ENCODE measurements at places on chromosomes 16 and 17.

DNA sequence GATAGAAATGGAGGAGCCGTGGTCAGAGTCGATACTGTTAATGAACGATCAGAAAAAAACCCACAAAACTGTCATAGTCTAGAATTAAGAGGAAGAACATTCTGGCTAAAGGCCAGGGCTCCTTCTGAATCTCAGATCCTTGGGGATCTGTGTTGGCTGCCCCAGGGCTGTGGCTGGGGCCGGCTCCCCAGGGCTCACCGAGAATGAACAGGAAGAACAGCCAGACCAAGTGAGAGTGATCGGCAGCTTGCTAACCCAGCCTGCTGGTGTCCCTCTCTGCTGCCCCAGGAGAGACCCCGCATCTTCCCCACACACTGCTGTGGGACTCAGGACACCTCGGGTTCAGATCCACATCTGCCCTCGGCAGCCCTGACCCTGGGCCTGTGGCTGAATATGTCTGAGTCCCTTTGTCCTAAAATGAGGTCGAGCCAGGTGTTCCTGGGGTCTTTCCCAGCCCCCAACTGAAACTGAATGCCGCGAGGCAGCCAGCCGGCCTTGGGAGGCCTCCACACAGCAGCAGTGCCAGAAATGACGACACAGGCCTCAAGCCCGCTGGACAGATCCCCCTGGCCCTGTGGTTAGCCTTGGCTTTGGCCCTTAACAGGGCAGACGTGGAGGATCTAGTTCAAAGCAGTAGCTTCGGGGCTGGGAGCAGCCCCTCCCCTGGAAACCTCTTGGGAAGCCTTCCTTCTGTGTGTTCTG is 23.9 kb upstream of the CLEC18A start:
- no peak for DNase-seq

DNA sequence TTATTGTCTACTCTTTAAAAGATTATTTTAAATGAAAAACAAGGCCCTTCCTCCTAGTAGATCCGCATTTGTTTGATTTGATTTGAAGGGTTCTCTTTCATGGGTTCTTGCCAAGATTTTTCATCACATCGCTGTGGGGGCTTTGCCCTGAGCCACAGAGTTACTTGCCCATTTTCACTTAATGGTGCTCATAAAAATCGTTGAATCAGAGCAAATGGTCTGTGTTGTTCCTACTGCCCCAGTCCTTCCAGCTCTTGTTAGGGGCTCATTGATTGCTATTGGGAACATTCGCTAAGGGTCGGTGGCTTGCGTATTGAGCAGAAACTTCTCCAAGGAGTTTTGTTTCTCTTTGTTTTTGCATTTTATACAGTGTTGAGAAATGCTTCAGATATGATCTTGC is 1023.4 kb upstream of the CDH8 start:
- no peak for DNase-seq

GRCh38 chr17:81150377-81151077 is 14.8 kb upstream of the PVALEF start:
- no peak for DNase-seq

GRCh38 chr16:19939553-19939952 is 54.9 kb upstream of the GPRC5B start:
- no peak for DNase-seq

GRCh38 chr16:1211451-1212268 is 13.4 kb downstream of the TPSG1 start:
- no peak for DNase-seq

GRCh38 chr16:78094998-78095397 is 4.5 kb upstream of the WWOX start:
- DNase-seq: no peak

GRCh38 chr17:28188841-28189263 is 130.1 kb upstream of the TMEM97 start:
- no peak for DNase-seq

GRCh38 chr17:31907342-31907962 is 5.9 kb upstream of the UTP6 start:
- no peak for DNase-seq

DNA sequence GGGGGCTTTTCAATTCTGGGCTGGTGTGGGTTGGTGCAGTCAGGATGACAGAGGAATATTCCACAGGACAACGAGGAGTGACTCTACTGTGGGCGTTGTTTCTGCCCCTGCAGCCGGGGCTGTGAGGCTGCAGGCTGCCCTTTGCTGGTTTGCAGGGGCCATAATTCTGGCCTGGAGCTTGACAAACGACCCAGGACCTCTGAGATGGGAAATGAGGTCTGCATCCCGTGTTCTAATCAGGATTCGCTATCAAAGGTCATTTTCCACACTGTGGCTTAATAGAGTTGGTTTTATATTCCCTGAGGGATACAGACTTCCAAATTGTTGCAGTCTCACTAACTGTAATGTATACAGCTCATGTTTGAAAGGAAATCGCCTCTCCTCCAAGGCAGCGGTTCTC is 180.9 kb downstream of the RPTOR start:
- no peak for DNase-seq

DNA sequence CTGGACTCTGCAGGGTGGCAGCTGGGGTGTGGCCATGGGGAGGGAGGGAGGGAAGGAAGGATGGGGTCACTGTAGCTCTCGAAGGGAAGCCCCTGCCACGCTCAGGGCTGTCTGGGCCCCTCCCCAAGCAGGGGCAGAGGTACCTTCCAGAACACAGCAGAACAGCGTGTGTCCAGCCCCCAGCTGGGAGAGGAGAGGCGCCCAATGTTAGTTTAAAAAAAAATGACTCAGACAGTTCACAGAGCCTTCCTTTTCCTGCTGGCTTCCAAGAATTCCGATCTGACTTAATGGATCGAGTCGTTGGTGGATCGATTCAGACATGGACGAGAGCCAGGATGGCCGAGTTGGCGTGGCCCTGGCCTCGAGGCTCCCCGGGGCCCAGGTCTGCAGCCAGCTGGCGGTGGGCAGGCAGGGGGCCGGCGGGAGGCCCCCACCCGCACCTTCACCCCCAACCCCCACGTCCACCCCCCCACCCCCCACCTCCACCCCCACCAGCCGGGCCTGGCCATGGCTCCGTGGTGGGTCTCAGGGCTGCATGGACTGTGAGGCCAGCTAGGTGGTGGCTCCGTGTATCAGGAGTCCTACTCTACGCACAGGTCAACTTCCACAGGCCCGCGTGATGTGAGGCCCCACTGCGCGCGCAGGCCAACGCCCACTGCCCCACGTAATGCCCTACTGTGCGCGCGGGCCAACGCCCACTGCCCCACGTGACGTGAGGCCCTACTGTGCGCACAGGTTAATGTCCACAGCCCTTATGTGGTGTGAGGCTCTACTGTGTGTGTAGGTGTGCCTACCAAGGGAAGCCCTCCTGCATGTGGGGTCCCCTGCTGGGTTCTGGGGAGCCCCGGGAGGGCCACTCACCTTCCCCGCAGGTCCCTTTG is 21.8 kb downstream of the CACNA1H start:
- no peak for DNase-seq

DNA sequence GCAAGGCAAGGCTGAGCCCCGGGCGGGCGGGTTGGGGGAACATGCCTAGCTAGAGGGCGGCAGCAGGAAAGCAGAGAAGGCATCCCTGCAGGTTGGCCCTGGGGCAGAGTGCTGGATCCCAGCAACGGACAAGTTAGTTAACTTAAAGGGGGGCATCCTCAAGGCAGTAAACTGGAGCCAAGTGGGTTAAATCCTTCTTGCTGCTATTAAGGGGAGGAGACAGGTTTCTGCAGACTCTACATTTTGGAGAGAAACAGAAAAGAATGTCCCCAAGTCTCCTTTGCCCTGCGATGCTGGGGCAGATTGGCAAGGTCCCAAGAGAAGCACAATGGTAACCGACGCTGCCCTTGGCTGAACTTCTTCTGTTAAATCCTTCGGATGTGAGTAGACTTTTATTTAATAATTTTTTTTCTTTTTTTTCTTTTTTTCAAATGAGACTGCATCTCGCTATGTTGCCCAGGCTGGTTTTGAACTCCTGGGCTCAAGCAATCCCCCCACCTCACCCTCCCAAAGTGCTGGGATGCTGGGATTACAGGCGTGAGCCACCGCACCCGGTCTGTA is 14.0 kb downstream of the ATP5PD start:
- no peak for DNase-seq

- DNase-seq: no peak
Observed at GRCh38 chr17:72555052-72555451, 434.2 kb downstream of the SOX9 start.

DNA sequence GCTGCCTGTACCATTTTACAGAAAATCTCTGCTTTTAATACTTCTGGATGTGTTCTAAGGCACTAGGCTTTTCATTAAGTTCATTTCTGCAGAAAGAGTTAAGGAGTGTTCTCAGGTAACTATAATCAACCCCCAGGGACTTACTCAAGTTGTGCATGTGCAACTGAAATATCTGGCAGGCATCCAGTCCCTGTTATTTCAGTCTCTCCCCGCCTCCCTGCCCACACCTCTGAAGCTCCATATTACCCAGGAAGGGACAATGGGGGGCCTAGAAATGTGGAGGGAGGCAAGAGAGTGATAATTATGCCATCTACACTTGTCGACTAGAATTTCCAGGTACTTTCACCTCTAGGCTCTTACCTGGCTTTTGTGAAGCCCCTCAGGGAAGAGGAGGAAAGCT is 432.2 kb downstream of the MAF start:
- no peak for DNase-seq

DNA sequence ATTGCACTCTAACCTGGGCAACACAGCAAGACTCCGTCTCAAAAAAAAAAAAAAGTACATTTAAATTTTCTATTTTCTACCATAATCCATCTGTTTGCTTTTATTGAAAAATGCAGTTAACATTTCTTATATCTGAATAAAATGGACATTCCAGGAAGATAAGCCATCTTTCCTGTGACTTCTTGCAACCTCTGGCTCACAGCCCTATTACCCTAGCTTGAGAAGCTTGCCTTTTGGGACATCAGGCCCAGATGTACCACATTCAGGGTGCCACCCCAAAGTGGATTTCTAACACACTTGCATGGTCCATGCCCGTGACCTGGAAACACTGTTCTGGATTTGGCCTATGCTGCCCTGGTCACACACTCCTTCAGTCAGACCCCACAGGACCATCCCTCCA is 30.1 kb upstream of the DDX52 start:
- DNase-seq: no peak

DNA sequence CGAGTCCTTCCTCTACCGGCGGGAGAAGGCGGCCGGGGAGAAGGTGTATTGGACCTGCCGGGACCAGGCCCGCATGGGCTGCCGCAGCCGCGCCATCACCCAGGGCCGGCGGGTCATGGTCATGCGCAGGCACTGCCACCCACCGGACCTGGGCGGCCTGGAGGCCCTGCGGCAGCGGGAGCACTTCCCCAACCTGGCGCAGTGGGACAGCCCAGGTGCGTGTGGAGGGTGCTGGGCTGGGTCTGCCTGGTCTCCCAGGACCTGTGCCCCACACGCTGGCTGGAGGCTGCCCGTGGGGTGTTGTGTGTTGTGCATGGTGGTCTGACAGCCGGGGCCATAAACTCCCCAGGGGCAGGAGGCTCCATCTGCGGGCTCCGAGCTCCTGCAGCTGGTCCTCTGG is 25.4 kb downstream of the FLYWCH1 start:
- DNase-seq: no peak

DNA sequence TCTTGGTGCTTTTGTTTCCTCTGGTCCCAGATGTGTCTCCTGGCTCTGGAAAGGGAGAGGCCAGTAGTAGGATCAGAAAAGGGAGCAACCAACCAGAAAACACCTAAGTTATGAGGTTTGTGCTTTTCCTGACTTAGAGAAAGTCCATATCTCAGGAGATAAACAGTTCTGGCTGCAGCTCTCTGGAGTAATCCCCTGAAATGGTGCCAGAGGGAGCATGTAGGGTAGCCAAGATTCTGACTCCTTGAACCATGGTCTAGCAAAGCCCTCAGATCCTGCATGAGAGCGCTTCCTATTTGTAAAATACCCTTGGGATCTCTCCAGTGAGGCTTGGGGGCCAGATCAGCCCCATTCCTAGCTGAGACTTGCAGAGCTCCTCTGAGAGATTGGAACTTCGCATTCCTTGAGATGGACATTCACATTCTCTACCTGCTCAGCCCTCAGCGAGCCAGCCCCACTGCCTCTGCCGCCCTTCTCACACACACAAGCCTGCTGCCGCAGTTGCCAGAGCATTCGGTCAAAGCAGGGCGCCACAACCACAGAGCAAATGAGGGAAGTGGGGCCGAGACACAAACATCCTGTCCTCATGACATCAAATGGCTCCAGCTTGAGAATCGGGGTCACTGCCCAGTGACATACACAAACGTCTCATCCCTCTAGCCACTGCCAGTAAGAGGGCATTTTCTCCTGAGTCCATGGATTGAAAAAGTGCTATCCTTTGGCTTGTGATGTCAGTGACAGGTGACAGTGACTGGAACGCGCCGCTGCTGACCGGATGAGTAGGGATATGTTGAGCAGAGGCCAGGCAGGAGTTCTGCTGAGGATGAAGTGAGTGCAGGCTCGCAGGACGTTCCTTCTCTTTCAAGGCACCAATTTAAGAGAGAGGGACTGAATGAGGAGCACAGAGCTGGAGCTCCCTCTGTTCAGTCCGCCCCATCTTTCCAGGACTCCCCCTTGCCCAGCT is 5.0 kb downstream of the ABHD15 start:
- peak; percentile 26 for DNase-seq

DNA sequence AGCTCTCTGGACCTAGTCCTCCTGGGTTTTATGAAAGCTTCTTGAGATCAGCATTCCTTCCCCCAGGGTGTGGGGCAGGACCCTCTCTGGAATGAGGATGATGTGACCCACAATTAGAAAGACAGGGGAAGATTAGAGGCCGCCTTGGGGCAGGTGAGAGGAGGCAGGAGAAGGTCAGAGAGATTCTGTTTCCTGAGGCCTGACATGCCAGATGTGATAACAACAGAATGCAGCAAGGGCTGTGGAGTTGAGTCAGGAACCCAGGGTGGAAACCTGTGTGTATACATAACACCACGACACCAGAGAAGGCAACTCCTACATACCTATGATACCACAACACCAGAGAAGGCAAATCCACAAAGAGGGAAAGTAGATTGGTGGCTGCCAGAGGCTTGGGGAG is 5.4 kb upstream of the SLC5A10 start:
- DNase-seq: no peak

- no peak for DNase-seq
Observed at GRCh38 chr17:42667088-42667951, 8.2 kb downstream of the TUBG2 start.

DNA sequence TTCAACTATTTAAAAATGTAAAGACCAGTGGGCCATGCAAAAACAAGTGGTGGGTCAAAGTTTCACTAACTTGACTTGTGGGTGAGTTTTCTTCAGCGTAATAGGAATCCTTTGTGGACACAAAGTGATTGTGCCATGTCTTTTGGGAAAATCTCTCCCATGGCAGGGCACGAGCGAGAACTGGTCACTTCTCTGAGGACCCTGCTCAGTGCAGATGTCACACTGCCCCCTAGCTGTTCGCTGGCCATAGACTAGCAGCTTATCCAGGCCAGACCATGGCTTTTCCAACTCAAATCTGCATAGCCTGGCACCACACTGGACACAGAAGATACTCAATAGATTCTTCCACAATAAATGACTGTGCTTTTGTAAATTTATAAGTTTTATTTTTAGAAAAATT is 306.0 kb upstream of the CCL2 start:
- no peak for DNase-seq

All from suprapubic skin (tissue), 4 donors.